ENCODE measurements at places on chromosomes 7 and 10.

DNA sequence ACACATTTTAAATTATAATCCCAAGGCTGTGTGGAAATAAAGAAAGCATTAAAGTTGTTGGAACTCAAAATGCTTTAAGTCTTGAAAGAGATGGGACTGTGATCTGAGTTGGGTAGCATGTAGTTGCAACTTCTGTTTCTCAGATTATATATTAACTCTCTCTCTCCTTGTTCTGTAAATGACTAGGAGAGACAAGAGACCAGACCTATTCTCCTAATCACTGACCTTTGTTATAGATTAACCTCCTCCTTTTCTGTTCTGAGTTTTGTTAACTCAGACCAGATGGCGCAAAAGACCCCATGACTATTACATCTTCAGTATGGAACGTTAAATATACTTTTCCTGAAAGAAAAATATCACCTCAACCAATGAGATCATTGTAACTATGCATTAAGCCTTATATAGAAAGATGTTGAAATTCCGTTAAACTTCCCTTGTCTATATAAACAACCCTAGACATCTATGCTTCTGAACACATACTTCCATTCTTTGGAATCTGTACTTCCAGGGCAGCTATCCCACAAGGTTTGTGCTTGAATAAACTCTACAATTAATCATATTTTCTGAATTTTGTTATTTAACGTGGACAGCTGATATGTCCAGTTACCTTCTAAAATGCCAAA, 143.5 kb upstream of the TRIM24 start:
- no peak for DNase-seq

DNA sequence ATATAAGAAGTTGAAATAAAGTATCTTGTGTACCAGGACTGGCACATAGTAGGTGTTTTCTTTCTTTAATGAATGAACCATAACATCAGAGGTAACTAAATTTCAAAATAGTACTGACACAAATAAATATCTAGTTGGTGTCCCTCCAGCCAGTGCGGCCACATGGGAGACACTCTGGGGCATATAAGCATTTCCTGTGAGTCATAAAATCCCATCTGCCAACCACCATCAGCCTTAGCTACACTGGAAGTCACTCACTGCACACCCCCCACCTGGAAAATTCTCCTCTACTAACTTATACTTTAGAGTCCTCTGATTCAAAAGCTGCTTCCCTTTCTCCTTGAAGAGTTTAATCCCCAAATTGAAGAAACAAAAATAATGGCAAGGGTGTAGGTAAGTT, 32.5 kb downstream of the DYDC1 start:
- no peak for DNase-seq

DNA sequence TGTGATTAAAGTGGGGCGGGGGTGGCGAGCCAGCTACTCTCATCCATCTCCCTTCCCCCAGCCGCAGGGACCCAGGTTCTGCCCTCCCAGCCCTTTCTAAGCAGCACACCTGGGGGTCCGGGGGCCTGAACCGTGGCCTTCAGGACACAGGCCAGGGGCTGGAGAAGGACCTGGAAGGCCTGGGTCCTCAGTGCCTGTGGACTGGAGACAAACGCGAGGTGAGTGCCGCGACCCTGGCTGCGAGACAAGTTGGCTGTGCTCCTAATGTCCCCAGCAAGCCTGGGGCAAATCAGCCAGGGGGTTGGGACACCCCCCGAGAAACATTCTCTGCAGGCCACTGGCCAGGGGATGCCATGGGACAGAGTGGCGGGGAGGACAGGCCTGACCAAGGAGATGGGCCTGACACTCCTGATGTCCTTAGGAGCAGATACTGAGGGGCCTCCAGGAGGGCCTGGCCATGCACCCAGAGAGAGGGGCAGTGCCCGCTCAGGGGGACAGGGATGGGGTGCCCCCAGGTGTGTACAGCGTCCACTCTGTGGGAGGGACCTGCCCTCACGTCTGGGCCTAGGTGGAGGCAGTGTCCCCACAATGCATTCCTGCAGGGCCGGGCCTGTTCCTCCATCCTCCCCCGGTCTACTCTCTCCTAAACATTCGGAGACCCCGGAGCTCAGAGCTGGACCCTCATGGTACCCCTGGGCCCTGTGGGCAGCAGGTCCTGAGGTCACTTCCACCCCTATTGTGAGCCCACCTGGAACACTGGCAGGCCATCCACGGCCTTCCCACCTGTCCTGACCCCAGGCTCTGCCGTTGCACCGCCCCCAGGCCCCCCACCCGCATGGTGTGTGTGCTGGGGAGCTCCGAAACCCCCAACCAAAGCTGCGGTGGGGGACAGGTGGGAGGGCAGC, 13.1 kb downstream of the BRAT1 start:
- DNase-seq = no peak

DNA sequence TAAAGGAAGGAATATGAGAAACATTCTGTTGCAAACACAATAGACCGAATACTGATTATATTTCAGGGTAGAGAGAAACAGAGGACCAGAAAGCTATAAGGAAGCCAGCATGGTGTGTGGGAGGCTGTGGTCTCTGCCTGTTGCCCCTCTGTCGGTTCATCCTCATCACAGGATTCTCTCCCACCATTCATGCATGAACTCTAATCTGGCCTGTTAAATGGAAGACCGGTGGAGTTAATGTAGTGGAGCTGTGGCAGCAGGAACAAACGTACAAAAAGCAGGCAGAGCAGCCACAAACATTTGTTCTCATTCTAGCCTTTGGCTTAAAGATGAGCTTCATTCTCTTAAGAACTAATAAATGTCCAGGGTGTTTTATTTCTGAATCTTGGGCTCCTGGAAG, 902.4 kb downstream of the LRMDA start:
- no peak for DNase-seq

DNA sequence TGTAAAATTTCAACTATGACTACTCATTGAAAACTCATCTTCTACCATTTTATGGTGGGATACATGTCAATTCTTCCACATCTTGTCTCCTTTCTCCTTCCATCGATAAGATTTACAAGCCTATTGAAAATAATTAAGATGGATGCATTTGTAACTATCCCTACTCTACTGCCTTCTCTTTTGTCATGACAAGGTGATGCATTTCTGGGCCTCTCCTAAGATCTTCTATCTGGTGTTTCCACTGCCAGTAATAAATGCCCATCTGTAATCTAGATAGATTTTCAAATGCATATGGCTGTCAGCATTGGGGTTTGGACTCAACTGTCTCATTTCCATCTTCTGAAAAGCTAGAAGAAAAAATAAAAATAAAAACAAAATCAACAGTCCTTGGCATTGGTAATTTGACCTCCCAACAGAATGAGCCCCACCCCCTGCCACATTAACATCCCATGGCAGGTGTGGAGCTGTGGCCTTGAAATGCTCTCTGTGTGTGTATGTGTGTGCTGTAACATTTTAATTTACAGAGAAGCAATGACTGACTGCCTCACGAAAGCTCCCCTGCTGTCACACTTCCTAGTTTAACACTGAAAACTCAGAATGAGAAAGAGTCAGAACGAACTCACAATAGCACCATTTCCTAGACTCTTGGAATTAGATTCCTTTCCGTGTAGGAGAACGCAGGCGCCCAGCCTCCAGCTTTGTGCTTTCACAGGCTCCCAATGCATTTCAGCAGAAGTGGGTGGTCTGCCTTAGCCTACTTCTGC, 74.2 kb downstream of the RHOBTB1 start:
- no peak for DNase-seq

- DNase-seq = peak; percentile 10
Measured at GRCh38 chr10:122258136-122259074, 12.7 kb upstream of the BTBD16 start.

GRCh38 chr10:66684581-66684980, 241.3 kb upstream of the LRRTM3 start:
- no peak for DNase-seq

DNA sequence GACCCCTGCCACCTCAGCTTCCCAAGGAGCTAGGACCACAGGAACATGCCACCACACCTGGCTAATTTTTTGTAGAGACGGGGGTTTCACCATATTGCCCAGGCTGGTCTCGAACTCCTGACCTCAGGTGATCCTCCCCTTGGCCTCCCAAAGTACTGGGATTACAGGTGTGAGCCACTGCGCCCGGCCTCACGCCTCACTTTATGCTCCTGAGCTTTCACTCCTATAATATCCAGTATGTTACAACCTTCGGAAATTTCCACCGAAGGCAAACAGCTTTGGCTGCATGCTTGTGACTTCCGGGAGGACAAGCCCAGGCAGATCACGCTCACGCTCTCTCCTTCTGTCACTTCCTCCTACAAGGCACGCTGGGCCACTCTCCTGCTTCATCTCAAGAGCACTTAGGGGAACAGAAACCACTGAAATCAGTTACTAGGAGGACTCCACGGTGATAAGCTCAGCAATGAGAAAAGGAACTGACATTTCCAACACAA, 4.4 kb upstream of the MAD1L1 start:
- no peak for DNase-seq

DNA sequence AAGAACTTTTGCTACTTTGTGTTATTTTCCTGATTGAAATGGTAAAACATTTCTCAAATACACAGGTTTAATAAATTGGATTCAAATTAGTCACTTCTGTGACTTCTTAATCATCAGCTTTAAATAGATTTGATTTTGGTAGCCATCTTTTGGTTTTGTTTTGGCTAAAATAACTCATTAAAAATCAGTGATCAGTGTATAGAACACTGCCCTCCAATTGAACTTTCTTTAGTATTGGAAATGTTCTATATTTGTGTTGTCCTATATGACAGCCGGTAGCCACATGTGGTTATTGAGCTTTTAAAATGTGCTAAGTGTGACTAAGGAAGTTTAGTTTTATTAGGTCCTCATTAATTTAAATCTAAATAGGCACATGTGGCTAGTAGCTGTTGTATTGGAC, 50.4 kb downstream of the GLCCI1 start:
- no peak for DNase-seq

DNA sequence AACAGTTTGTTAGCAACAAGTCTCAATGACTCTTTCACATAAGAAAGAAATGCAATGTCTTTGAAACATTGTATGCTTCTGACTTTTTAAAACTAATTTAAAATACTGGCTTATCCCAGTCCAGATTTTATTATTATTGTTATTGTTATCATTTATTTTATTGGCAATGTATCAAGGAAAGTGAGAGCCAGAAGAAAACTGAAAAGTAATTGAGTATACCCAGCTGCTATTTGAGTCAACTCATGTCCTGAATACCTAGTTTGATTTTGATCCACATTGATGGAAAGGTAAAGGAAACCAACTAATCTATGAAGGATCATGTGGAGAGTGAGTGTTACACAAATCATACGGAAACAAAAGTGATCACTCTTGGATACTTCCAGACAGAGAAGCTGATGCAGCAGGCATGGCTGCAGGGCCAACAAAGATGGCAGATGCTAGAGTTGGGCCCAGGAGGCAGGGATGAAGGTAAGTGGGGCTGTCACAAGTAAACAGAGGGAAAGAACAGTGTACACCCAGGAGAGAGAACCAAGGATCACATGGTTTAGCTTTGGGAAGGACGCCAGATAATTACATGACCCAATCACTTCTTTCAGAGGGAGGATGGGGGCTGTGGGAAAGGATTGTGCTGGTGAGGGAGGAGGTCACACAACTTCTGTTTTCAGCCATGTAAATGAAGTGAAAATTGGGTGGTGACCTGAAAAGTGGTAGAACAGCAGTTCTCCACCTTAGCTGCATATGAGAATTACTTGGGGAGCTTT, 179.2 kb upstream of the NAMPT start:
- DNase-seq = no peak

DNA sequence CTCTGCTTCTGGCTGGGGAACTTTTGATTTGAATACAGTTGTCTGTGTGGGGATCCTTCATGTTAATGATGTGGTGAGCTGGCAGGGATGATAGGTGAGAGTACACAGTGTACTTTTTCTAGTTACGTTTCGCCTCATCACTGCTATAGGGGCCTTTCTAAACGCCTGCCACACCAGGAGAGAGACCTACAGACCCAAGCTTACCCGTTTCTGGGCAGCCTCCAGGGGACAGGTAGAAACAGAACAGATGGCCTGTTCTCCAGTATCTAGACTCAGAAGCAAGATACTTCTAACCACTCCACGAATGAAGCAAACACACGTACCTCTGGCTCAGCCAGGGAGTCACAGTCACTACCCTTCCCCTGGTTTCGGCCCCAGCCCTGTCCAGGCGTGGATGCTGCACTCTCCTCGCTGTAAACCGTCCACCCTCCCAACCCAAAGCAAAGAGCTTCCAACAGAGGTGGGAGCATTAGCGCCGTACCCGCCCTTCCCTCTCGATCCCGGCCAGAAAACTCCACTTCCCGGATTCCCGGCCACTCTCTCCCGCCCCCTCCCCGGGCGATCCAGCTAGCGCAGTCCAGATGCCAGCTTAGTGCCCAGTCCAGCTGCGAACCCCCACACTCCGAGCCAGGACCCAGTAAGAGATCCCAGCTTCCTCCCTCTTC, 1.2 kb downstream of the CCDC6 start:
- DNase-seq = no peak

DNA sequence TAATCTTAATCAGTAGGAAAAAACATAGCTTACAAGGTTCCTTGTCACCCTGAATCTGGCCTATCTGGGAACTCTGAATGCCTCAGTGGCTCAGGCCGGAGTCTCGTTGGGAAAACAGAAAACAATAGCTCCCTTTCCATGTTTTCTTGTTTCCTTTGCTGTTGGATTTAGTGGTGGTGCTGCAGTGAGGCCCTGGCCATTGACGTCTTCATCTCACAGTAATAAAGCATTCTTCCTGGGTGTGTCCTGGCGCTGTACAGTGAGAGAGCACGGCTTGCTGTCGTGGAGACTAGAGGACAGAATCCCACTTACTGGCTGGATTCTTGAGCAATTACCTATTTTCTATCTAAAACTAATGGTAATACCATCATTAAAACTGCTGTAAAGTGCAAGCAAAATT, 1.3 kb upstream of the SPOCK2 start:
- DNase-seq = no peak

Measured in fibroblast of the conjunctiva (primary cell).